ENCODE measurements at places on chromosomes 12 and 14.

GRCh38 chr12:29863665-29864064 lies 79.9 kb upstream of the TMTC1 start:
- no peak overlapping the region for H3K4me3 ChIP-seq
- no peaks in the 10 kb centered on the region for H3K36me3 ChIP-seq
- no peaks in the 10 kb centered on the region for H3K27me3 ChIP-seq
- DNase-seq, result no peak
- no peaks in the 10 kb centered on the region for H3K4me1 ChIP-seq
- no peak overlapping the region for H3K27ac ChIP-seq

- DNase-seq, result no peak
- no peak overlapping the region for H3K27ac ChIP-seq
- no peaks in the 10 kb centered on the region for H3K27me3 ChIP-seq
- H3K36me3 ChIP-seq, result no peaks in the 10 kb centered on the region
- no peak overlapping the region for H3K4me3 ChIP-seq
Observed at GRCh38 chr14:83320837-83321236, 1787.2 kb upstream of the SEL1L start.

DNA sequence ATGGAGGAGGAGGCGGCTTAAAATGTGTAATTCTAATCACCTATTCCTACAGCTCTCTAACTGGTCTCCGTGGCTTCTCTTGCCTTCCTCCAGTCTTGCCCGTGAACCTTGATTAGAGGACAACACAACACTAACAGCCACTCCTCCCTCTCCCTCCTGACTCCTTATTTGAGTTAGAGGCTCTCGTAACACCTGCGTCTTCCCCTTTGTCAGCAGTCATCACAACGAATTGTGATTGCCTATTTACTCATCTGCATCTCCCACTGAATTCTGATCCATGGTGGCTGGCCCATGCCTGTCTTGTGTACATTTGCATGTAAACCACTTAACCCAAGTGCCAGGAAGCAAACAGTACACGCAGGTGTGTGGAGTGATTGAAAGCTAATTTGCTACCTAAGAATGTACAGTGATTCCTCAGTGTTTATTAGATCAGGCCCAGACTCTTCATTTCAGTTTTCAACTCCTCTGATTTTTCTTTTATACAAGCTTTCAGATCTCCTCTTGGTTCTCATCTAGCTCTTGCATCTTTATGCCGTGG lies 154.5 kb downstream of the MON2 start:
- no peaks in the 10 kb centered on the region for H3K4me1 ChIP-seq
- DNase-seq, result no peak
- no peak overlapping the region for H3K27ac ChIP-seq
- H3K4me3 ChIP-seq, result no peak overlapping the region

DNA sequence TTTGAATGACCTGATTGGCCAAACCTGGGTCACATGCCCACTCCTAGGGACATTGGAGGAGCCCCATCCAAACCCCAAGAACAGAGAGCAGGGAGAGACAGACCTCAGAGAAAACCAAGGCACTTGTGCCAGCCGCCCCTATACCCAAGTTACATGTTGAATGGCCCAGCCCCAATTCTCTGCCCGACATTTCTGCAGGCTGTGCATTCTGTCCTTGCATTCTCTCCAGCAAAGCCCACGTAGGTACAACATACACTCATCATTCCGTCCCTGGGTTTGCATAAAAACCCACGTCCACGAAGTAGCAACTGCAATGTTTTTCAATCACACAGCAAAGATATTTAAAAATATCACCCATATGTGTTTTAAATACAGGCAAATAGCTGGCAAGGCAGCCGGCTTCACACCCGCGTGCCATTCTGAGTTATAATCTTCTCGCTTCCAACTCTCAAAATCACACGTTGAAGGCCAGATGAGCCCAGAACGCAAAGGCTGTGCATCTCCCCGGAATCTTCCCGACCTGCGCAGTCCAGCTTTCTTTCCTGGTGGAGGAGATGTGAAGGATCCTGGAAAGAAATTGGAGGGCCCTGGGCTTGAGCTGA lies 91.7 kb upstream of the MYL2 start:
- no peak for DNase-seq
- peaks cover 3% of the 10 kb centered on the region for H3K36me3 ChIP-seq
- peaks cover 67% of the 10 kb centered on the region for H3K27me3 ChIP-seq
- H3K4me1 ChIP-seq, result no peaks in the 10 kb centered on the region
- H3K4me3 ChIP-seq, result no peak overlapping the region
- H3K27ac ChIP-seq, result no peak overlapping the region

GRCh38 chr14:80491131-80491530 lies 279.8 kb upstream of the DIO2 start:
- no peak overlapping the region for H3K4me3 ChIP-seq
- H3K36me3 ChIP-seq, result peaks cover 4% of the 10 kb centered on the region
- no peak for DNase-seq
- H3K27ac ChIP-seq, result peak overlapping the region; percentile 20
- H3K27me3 ChIP-seq, result no peaks in the 10 kb centered on the region
- H3K4me1 ChIP-seq, result no peaks in the 10 kb centered on the region

DNA sequence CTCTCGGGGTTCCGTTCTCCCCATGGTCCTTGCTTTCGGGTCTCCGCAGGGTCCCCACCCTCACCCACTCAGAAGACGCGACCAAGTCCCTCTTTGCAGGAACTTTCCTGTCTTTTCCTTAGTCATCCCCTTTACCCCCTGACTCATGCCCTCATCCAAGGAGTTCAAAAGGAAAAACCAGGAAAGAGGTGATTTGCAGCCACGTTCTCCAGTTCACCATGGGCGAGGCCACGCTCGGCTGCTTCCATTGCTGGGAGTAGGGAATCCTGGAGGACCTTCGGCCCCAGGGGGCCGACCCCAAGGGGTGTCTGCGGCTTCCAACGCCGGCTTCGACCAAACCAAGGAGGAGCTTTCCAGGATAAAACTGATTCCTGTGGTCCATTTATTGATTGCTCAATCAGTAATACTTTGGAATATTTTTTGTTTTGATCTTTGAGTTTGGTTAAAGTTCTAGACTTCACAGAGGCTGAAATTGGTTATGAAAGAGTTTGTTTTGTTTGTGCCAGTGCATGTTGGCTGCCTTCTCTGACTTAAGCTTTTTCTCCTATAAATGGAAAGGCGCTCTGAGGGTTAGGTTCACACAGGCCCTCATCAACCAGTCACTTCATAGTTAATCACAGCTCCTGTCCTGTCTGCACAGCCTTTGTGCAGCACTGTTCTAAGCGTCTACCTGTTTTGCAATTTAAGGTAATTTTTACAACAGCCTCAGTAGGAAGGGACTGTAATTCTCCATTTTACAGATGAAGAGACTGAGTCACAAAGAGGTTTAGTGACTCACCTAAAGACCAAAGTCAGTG lies 827 bp downstream of the ALDH2 start:
- peaks cover 6% of the 10 kb centered on the region for H3K27me3 ChIP-seq
- peak overlapping the region; percentile 86 for H3K27ac ChIP-seq
- H3K4me1 ChIP-seq, result peaks cover 38% of the 10 kb centered on the region
- H3K36me3 ChIP-seq, result no peaks in the 10 kb centered on the region

DNA sequence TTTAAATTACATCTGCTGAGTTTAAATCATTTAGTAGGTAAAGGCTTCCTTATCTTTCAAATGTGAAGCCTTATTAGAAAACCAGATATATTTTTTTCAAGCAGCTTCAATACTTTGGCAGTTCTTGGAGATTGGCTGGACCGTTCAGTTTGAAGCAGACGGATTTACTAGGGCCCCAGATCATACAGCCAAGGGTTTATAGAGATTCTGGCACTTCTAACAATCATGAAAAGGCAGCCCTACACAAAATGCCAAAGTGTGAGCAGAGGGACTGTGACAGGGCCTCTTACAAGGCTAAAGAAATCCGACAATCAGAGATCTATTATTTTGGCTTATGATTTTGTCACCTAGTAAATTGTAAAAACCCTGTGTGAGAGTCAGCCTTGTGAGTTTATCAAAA lies 162.8 kb upstream of the SLC38A2 start:
- no peak for DNase-seq
- H3K27me3 ChIP-seq, result no peaks in the 10 kb centered on the region
- H3K27ac ChIP-seq, result no peak overlapping the region
- no peaks in the 10 kb centered on the region for H3K36me3 ChIP-seq

DNA sequence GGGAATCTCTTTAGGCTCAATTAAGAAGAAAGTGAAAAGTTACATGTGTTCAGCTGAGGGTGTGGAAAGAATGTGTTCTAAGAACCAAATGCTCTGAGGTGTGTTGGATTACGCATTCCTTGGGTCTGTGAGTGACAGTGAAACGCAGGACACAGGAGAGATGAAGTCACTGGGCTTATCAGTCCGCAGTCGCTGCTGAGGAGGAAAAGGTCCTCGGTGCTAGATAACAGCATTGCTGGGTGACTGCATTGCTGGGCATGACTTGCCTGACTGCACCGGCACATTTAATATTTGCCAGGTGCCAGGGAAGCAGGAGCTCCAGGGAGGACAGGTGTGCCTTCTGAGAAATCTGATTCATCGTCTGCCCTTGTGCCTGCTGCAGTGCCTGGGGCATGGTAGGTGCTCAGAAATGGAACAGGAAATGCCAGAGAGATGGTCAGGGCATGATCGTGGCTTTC lies 64.4 kb upstream of the FZD10 start:
- no peaks in the 10 kb centered on the region for H3K36me3 ChIP-seq
- DNase-seq, result no peak
- H3K27me3 ChIP-seq, result no peaks in the 10 kb centered on the region

GRCh38 chr12:56658921-56659320 lies 13.1 kb upstream of the ATP5F1B start:
- no peak for DNase-seq
- peak overlapping the region; percentile 73 for H3K27ac ChIP-seq
- H3K4me3 ChIP-seq, result peak overlapping the region; percentile 62
- H3K36me3 ChIP-seq, result peaks cover 34% of the 10 kb centered on the region

DNA sequence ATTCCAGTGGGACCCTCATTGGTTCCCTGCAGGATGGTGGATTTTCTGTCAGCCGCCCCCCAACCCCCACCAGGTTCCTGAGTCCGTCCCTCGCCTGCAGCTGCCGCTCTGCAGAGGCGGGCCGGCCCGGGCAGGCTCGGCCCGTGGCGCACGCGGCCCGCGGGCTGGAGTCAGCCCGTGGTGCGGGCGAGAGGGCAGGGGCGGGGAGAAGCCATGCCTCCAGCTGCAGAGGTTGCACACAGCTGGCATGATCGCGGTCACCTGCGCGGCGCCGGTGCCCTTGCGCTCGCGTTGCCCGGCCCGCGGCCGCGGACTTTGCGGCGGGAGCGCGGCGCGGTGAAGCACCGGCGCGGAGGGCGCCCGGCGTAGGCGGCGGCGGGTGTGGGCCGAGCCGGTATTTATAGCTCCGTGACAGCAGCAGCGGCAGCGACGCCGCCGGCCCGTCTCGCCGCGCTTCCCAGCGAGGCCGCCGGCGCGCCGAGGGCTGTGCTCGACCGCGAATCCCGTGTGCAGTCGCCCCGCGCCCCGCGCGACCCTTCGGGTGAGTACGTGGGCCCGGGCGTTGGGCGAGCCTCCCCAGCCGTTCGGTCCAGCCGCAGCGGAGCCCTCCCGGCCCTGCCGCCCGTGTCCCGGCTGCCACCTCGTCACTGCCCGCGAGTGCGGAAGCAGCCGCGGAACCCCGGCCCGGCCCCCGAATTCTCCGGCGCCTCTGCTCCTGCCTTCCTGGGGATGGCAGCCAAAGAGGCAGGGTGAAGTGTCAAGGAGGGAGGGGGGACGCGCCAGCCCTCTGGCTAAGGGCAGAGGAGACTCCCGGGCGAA lies at the start of gene TMEM117:
Gene TMEM117 (plus strand): TSS at position 426 of the 819 bp plus-strand sequence.
- H3K27me3 ChIP-seq, result no peaks in the 10 kb centered on the region
- H3K36me3 ChIP-seq, result peaks cover 4% of the 10 kb centered on the region
- peak; percentile 52 for DNase-seq
- H3K4me3 ChIP-seq, result peak within 1 kb of the TSS; percentile 86
- H3K4me1 ChIP-seq, result peaks cover 31% of the 10 kb centered on the region

DNA sequence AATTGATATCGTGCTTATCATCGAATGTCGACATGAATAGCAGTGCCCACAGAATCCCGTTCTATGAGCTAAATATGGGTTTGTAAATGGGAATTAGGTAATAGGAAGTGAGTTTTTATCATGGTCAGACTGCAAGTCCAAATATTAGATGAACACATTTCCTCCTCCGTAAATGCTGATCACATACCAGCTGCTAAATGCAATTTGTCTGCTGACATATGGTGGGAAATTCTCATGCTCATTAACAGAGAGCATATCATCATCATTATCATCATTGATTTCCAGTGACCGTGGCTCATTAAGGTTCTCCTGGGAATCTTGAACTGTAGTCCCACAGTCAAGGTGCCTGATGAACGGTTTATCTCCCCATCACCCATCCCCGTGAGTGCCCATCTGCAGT lies 998.8 kb upstream of the TMEM132C start:
- no peak overlapping the region for H3K4me3 ChIP-seq
- H3K27ac ChIP-seq, result no peak overlapping the region
- no peaks in the 10 kb centered on the region for H3K4me1 ChIP-seq
- H3K36me3 ChIP-seq, result no peaks in the 10 kb centered on the region
- DNase-seq, result no peak

- no peaks in the 10 kb centered on the region for H3K36me3 ChIP-seq
- peak overlapping the region; percentile 11 for H3K27ac ChIP-seq
- DNase-seq, result peak; percentile 78
- H3K4me3 ChIP-seq, result peak overlapping the region; percentile 39
- H3K27me3 ChIP-seq, result peaks cover 9% of the 10 kb centered on the region
Observed at GRCh38 chr14:99995700-99996356, 69.4 kb upstream of the EVL start.

- no peaks in the 10 kb centered on the region for H3K36me3 ChIP-seq
- H3K27ac ChIP-seq, result no peak overlapping the region
- H3K4me3 ChIP-seq, result no peak overlapping the region
- peaks cover 7% of the 10 kb centered on the region for H3K27me3 ChIP-seq
- DNase-seq, result no peak
- H3K4me1 ChIP-seq, result no peaks in the 10 kb centered on the region
Observed at GRCh38 chr12:131379738-131380137, 331.2 kb upstream of the SFSWAP start.

DNA sequence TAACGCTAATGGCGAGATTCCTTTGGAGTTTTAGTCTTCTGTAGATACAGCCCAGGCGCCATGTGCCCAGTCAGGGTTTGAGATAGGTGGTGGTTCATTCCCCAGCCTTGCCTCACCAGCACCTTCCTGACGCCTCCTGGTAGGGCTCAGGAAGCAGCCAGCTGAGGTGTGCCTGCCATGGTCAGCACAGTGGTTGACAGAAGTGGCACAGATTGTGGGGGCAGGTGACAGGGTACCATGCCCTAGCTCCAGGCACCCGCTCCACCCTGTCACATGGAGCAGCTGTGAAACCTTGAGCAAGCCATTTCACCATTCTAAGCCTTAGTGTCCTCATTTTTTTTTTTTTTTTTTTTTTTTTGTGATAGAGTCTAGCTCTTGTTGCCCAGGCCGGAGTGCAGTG lies 45.6 kb downstream of the EVL start:
- no peak for DNase-seq
- H3K4me1 ChIP-seq, result peaks cover 64% of the 10 kb centered on the region
- peaks cover 57% of the 10 kb centered on the region for H3K36me3 ChIP-seq
- no peak overlapping the region for H3K4me3 ChIP-seq
- H3K27me3 ChIP-seq, result no peaks in the 10 kb centered on the region

- DNase-seq, result no peak
- H3K27ac ChIP-seq, result no peak overlapping the region
- no peaks in the 10 kb centered on the region for H3K36me3 ChIP-seq
- H3K4me3 ChIP-seq, result no peak overlapping the region
Observed at GRCh38 chr12:76623931-76624330, 64.4 kb upstream of the OSBPL8 start.
